ENCODE measurements at places on chromosomes 11 and 22. TPM values are rescaled to one million over a fixed set of nuclear protein-coding genes. Genes with fewer than 3 reads are reported as not detected.
A peak's percentile ranks its signal among the peaks of the same experiment; 100 is the strongest.

DNA sequence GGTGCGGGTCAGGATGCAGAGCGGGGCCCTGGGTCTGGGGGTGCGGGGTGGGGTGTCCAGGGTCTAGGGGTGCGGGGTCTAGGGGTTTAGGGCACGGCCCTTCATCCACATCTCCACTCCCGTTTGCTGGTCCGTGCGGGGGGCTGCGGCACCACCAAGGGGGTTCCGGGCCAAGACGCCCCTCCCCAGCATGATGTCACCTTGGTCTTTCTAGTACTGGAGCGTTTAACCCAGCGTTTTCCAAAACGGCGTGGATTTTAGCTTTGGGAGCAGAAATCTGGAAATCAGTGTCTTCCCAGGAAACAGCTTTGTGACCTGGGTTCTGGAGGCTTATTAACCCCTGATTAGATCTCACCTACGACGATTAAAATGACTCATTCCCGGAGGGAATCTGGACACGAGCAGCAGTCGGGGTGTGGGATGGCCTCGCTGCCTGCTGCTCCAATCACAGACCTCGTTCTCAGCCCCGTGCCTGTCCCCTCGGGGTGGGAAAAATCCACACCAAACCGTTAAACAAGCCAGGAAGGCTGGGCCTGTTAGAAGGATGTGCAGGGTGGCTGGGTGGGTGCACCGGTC is 759 bp downstream of the AP2A2 start:
- H3K36me3 ChIP-seq, result peaks cover 4% of the 10 kb centered on the region
- DNase-seq, result no peak
- H3K4me3 ChIP-seq, result peak overlapping the region; percentile 85
- H3K4me1 ChIP-seq, result peaks cover 28% of the 10 kb centered on the region
- H3K27ac ChIP-seq, result peak overlapping the region; percentile 71

DNA sequence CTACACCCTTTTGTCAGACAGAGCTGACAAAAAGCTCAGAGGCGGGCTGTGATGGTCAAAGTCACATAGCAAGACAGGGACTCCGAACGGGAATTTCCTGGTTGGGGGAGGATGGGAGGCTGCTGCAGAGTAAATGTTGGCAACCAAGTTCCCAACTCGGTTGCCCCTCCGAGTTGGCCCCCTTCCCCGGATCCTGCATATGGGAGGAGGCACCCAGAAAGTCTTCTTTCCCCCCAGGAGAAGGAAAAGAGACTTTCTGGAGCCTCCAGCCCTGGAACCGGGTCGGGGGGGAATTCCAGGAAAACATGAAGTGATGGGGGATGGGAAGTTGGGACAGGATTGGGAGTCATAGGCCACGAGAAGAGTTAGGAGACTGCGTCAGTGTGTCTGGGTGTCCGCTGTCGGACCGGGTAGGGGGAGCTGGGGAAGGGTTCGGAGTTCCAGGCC is 614 bp downstream of the SELENOM start:
- H3K4me1 ChIP-seq, result peaks cover 19% of the 10 kb centered on the region
- H3K36me3 ChIP-seq, result no peaks in the 10 kb centered on the region
- peak overlapping the region; percentile 83 for H3K4me3 ChIP-seq
- H3K27me3 ChIP-seq, result peaks cover 6% of the 10 kb centered on the region
- H3K27ac ChIP-seq, result no peak overlapping the region

ZNF70 gene
- total RNA-seq, result 2.1 TPM

DNA sequence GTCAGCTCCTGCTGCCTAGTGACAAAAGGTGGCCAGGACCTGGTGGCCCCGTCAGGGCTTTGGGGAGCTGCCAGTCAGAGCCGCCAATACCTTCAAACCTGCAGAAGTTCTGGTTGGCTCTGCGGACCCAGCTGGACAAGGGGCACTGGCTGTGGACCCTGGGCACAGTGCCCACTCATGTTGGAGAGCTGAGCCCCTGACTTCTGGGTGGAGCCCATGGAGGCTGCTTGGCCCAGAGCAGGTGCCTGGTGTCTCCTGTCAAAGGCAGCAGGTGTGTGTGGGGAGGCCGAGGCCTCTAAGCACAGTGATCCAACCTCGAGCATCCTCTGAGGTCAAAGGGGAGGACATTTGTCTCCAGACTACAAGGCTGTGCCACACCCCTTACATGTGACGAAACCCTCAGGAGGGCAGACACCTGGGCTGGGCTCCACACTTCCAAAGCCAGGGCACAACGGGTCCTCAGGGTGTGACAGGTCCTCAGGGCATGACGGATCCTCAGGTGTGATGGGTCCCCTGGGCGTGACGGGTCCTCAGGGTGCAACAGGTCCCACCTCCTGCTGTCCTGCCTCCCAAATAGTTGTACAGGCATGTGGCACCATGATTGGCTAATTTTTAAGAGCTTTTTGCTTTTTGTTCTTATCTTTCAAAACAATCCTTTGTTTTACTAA is 37.0 kb downstream of the MUC2 start:
- H3K27ac ChIP-seq, result no peak overlapping the region
- H3K36me3 ChIP-seq, result no peaks in the 10 kb centered on the region
- H3K4me3 ChIP-seq, result no peak overlapping the region
- no peak for DNase-seq

SMTNL1 gene
- total RNA-seq, result not detected

- H3K36me3 ChIP-seq, result no peaks in the 10 kb centered on the region
- H3K27ac ChIP-seq, result no peak overlapping the region
- no peaks in the 10 kb centered on the region for H3K4me1 ChIP-seq
These were observed 272.0 kb downstream of the BLID start for GRCh38 chr11:121844016-121844415.

DNA sequence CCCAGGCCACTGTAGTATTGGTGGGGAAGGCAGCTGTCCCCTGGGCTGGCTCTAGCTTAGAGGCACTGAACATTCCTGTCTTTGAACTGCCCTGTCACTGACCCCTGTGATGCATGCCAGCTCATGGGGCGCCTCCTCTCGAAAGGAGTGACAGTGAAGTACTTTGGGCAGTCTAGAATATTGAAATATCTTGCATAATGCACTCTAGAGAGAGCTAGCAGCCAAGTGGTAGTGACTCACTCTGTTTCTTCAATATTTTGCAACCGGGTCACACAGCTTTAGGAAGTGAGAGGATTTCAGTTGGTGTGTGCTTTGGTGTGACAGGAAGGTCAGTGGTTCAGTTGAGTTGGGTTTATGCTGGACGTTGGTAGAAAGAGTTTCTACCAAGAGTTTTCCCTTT is 35.5 kb upstream of the ST14 start:
- peaks cover 21% of the 10 kb centered on the region for H3K27me3 ChIP-seq
- no peak for DNase-seq
- no peak overlapping the region for H3K27ac ChIP-seq
- H3K4me3 ChIP-seq, result no peak overlapping the region
- H3K4me1 ChIP-seq, result peaks cover 21% of the 10 kb centered on the region
- H3K36me3 ChIP-seq, result peaks cover 23% of the 10 kb centered on the region

DNA sequence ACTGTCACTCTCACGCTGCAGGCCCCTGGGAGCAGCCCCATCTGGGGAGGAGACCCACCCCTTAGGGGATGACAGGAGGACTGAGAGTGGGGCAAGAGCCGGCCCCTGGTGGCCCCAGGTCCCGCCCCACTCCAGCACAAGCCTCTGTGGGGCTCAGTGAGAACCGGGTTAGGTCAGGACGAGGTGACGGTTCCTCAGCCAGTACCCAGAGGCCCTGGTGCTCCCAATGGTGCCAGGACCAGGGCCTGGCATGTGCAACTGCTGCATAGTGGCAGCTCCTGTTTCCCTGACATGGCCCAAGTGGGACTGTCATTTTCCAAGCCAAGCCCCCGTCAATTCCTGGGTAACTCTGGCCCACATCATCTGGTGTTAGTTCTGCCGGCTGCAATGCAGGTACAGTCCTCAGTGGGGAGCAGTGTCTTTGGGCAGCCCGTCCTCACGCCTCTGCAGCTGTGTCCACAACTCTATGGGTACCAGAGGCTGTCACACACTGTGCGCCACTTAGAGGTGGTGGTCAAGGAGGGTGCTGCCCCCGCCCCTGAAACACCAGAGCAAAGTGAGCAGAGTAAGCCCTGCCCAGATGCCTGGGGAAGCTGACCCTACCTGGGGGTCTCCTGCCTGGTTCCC is 15.9 kb downstream of the CHID1 start:
- no peaks in the 10 kb centered on the region for H3K27me3 ChIP-seq
- DNase-seq, result no peak
- H3K36me3 ChIP-seq, result no peaks in the 10 kb centered on the region
- H3K4me1 ChIP-seq, result no peaks in the 10 kb centered on the region
- no peak overlapping the region for H3K27ac ChIP-seq
- no peak overlapping the region for H3K4me3 ChIP-seq

GRCh38 chr11:69393865-69394233 is 87.6 kb upstream of the LINC01488 start:
- DNase-seq, result no peak
- H3K27me3 ChIP-seq, result no peaks in the 10 kb centered on the region
- no peak overlapping the region for H3K4me3 ChIP-seq
- H3K27ac ChIP-seq, result no peak overlapping the region

GRCh38 chr11:30560206-30561106 is 25.7 kb downstream of the MPPED2 start:
- no peak overlapping the region for H3K27ac ChIP-seq
- DNase-seq, result no peak
- peaks cover 2% of the 10 kb centered on the region for H3K27me3 ChIP-seq
- no peaks in the 10 kb centered on the region for H3K4me1 ChIP-seq
- no peak overlapping the region for H3K4me3 ChIP-seq

GRCh38 chr11:61121192-61121831 is 19.0 kb downstream of the CD5 start:
- H3K36me3 ChIP-seq, result peaks cover 74% of the 10 kb centered on the region
- H3K27me3 ChIP-seq, result no peaks in the 10 kb centered on the region
- no peak overlapping the region for H3K4me3 ChIP-seq
- peaks cover 48% of the 10 kb centered on the region for H3K4me1 ChIP-seq

TMPRSS4 gene
- total RNA-seq, result not detected

DNA sequence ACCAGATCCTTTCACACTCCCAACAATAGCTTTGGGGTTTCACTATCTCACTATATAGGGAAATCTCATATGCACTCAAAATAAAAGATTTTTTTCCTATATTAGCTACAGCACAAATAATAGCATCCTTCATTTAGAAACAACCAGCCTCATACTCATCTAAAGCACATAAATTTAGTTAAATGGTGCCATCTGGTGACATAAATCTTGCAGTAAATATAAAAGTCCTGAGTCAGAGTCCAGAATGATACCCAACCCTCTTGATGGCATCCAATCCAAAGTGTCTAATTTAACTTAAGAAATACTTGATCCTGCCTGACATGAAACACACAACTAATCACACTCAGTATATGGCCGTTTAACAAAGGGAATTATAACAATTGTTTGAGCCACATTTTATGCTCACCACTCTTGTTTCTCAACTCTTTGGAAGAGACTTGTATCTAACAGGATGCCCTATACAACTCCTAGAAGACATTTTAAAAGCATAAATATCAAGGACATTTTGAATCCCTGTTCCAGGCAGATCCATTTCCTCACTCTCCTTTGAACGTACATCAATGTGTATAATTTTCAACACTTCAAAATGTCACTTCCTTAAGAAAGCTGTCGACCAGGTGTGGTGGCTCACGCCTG is 36.2 kb downstream of the DLG2 start:
- no peak overlapping the region for H3K27ac ChIP-seq
- H3K27me3 ChIP-seq, result peaks cover 16% of the 10 kb centered on the region
- H3K4me3 ChIP-seq, result no peak overlapping the region
- no peaks in the 10 kb centered on the region for H3K36me3 ChIP-seq
- H3K4me1 ChIP-seq, result no peaks in the 10 kb centered on the region

DNA sequence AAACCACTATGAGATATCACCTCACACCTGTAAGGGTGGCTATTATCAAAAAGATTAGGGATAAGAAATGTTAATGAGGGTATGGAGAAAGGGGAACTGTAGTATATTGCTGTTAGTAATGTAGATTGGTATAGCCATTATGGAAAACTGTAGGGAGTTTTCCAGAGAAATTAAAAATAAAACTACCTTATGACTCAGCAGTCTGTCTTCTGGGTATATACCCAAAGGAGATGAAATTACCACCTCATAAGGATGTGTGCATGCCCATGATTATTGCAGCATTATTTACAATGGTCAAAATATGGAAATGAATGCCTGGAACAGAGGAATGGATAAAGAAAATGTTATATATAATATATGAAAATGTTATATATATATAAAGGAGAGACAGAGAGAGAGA is 303.8 kb downstream of the METTL15 start:
- no peaks in the 10 kb centered on the region for H3K4me1 ChIP-seq
- no peak overlapping the region for H3K27ac ChIP-seq
- DNase-seq, result no peak
- no peak overlapping the region for H3K4me3 ChIP-seq
- H3K36me3 ChIP-seq, result no peaks in the 10 kb centered on the region
- H3K27me3 ChIP-seq, result no peaks in the 10 kb centered on the region

DNA sequence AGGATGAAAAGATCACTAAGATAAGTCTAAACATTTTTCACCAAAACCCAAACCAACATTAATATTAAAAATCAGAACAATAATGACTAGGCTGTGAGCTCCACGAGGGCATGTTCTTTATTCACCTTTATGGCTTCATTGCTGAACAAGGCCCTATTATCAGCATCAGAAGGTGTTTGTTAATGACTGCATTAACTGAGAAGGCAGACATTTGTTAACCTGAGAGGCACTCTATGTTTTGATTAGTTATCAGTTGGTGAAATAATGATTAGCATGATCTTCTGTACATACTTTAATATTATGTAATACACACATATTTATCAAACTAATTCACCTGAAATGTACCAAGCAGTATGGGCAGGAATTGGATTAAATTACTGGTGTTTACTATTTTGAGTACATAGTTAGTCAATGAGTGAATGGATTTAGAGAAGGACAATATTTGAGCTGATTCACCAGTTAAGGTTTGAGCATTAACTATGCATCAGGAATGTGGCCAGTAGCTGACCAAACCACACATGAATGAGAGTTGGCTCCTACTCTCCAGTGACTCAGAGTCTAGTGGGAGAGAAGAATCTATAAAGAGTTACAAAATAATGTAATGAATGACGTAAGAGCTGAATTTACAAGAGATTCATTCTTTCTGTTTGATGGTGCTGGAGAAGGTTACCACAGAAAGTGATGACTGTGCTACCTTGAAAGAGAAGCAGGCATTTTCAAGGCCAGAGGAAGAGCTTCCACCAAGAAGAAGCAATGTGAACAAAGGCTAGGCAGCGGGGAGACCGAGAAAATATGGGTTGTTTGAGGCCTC is 6.7 kb downstream of the IL18 start:
- DNase-seq, result no peak
- H3K27me3 ChIP-seq, result peaks cover 8% of the 10 kb centered on the region
- no peaks in the 10 kb centered on the region for H3K36me3 ChIP-seq

DNA sequence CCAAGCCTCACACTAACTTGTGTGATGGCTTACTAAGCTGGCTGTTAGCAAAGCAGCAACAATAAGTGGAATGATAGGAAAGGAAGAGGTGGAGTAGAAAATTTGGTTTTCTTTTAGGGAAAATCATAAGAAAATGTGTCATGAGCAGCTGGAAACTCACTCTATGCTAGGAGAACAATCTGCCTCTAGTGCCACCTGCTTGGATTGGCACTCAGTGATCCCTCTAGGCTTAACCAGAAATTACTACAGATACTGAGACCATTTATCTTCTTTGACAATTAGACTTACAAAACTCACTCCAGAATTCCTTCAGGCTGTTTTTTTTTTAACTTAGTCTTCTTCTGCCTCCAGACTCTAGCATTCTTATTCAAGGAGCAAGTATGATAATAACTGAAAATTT is 117.3 kb downstream of the CD44 start:
- no peak overlapping the region for H3K27ac ChIP-seq
- H3K36me3 ChIP-seq, result peaks cover 8% of the 10 kb centered on the region
- no peak overlapping the region for H3K4me3 ChIP-seq
- H3K4me1 ChIP-seq, result peaks cover 25% of the 10 kb centered on the region
- H3K27me3 ChIP-seq, result peaks cover 34% of the 10 kb centered on the region
- no peak for DNase-seq

GRCh38 chr11:30447058-30447640 is 124.2 kb downstream of the ARL14EP start:
- DNase-seq, result no peak
- H3K27me3 ChIP-seq, result no peaks in the 10 kb centered on the region
- H3K27ac ChIP-seq, result no peak overlapping the region
- no peaks in the 10 kb centered on the region for H3K36me3 ChIP-seq

Data from activated T-helper 1 cell treated with anti-CD3 and anti-CD28 coated beads, Interleukin-12 subunit alpha, Interleukin-12 subunit beta, Interleukin-2, Interleukin-4 antibody, amounts not matched to agents 30 ng/mL and 10 ng/mL and 1 ng/mL, durations not matched to agents 14 hours and 24 hours and 36 hours (primary cell).